ENCODE measurements at places on chromosomes 5 and 9. TPM values are rescaled to one million over a fixed set of nuclear protein-coding genes. Genes with fewer than 3 reads are reported as not detected.

The CCDC183 gene
- total RNA-seq, result 0.28 TPM

The IRF1 gene
- 12.3 TPM for total RNA-seq

The INSL6 gene
- not detected for total RNA-seq

The C5orf52 gene
- not detected for total RNA-seq

The INSYN2B gene
- total RNA-seq, result 3.1 TPM

The PPP3R2 gene
- total RNA-seq, result not detected

The IL31RA gene
- 0.71 TPM for total RNA-seq

The KIF4B gene
- total RNA-seq, result under 0.01 TPM

The SLC34A1 gene
- not detected for total RNA-seq

The PRR16 gene
- 4.0 TPM for total RNA-seq

The C9orf50 gene
- 0.18 TPM for total RNA-seq

Measured in smooth muscle cell of bladder (primary cell).